ENCODE measurements at places on chromosomes 7 and 10.

- DNase-seq, result no peak
These were observed 33.6 kb downstream of the ST7 start for GRCh38 chr7:116986611-116987565.

DNA sequence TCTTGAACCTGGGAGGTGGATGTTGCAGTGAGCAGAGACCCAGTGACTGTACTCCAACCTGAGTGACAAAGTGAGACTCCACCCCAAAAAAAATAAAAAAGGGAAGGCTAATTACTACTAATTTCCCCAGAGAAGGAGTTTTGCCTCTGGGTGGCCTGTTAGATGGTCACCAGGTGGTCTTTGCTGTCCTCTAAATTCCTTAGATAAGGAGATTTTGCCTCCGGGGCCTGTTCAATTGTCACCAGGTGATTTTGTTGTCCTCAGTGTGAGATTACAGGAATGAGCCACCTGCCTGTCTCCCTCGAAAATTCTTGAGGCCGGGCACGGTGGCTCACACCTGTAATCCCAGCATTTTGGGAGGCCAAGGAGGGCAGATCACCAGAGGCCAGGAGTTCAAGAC, 24.4 kb upstream of the ZMIZ2 start:
- no peak for DNase-seq

DNA sequence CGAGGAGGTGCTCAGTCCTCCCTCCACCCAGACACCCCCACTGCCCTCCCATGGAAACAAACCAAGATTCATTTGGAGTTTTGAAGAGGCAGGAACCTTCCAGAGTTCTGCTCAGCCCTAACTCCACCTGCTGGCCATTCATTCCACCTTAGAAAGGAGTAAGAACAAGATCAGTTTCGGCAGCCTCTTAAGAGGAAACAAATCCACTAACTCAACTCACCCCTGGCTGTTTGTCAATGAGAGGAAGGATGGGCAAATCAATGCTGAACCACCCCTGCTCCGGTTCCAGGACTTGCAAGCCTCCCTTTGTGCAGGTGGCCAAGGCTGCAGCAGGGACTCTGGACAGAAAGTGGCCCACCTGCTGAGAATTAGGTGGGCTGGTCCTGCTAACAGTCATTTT, 26.2 kb downstream of the CCDC3 start:
- no peak for DNase-seq

DNA sequence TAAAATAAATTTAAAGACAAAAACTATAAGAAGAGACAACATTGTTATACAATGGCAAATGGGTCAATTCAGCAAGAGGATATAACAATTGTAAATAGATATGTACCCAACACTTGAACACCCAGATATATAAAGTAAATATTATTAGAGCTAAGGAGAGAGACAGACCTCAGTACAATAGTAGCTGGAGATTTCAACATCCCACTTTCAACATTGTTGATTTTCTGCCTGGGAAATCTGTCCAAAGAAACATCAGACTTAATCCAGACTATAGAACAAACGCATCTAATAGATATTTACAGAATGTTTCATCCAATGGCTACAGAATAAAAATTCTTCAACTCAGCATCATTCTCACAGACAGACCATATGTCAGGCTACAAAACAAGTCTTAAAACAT, 256.1 kb downstream of the GRM8 start:
- DNase-seq, result no peak

GRCh38 chr10:121085367-121085766, 234.2 kb downstream of the WDR11 start:
- no peak for DNase-seq

DNA sequence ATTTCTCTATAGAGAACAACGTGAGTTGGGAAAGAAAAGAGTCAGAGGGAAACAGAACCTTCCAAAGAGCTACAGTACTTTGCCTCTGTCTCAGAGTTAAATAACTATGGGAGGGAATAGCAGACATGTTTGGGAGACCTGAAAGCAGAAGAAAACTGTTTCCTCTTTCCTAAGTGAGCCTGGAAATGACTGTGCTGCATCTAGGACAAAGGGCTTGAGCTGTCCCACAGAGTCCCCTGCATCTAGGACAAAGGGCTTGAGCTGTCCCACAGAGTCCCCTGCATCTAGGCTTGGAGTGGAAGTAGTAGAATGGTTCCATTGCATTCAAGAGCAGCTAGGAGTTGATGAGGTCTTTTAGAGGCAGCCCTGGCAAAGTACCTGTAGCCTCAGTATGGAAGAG, 149.7 kb downstream of the DKK1 start:
- DNase-seq, result no peak

DNA sequence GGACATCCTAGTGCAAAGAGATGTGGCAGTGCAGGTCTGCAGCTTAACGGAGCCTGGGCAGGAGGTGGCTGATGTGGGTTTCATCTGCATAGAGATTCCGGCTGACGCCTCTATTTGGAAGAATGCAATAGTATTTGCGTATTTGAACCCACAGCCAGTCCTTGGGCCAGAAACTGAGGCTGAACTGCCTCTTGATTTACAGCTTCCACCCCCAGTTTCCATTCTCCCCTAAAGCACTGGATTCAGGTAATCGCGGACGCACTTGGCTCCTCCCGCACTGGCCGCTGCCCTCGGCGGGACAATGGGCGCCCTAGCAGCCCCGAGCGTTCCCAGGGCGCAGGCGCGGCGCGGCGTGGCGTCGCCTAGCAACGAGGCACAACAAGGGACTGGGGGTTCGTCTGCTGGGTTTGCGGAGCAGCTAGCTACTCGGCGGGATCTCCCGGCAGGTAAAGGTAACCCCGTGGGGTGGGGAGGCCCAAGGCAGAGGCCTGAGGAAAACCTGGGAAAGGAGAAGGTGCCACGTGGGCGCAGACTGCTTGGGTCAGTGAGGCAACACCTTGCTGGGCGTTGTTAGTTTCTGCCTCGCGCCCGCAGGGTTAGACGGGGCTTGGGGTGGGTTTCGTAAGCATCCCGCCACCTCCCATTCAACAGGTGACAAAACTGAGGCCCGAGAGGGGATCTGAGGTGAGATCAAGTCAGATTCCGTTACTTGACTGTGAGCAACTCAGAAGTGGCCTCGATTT, at the start of gene ARMC3:
TSS of gene ARMC3 (plus strand) at position 393 of the 743 bp plus-strand sequence. CDS start 3,944 bp downstream, outside the sequence.
- DNase-seq, result peak; percentile 72

GRCh38 chr10:787933-788651, 98.6 kb upstream of the DIP2C start:
- no peak for DNase-seq

DNA sequence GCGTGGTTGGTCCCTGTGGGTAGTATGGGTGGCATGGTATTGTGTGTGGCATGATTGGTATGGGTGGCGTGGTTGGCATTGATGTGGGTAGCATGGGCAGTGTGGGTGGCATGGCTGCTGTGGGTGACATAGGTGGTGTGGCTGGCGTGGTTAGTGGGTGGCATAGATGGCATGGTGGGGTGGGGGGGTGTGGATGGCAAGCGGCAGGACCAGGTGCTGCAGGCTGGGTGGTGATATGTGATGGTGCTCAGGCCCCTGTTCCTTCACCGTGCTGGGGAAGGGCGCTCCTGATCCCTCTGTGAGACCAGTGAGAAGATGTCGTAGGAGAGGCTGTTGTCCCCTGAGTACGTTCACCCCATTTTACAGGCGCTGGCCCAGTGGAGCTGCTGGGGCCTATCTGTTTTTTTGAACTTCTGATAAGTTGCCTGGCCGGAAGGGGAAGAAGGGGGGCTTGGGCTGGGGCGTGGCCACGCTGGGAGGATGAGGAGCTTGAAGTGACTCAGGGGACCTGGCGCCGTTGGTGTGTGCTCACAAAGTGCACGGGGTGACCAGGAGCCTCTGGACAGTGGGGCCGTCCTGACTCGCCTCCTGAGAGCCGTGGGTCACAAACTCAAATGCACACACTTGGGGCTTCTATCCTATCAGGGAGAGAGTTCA, 17.5 kb downstream of the INPP5A start:
- DNase-seq, result no peak
